ENCODE measurements at places on chromosomes 7 and 10.

DNA sequence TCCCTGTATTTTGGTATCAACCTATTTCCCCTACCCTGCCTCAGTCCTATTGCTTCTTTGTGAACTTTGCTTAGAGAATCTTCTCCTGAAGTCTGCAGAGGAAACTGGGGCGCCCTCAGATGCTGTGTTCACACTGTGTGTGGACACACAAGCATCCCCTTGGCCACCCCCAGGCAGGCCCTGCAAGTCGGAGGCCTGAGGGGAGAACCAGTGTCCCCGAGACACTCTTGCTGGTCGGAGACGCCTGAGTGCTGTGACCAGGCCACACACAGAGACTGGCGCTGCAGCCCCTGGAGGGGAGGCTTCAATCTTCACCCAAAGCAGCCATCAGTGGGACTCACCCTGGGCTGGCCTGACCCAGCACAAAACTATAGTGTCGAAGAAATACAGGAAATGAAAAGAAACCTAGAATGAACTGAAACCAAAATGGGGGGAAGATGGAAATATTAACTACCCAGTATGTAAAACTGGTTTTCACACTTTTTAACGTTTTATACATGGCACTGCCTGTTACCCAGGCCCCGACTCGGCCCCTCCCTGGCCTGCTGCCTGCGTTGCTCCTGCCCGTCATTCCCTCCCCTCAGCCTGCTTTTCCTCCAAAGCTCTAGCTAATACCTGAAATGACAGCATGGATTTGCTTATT is 48.4 kb upstream of the FAM20C start:
- DNase-seq = no peak

GRCh38 chr10:5543623-5544022 is 18.9 kb downstream of the CALML3 start:
- DNase-seq = peak; percentile 51

DNA sequence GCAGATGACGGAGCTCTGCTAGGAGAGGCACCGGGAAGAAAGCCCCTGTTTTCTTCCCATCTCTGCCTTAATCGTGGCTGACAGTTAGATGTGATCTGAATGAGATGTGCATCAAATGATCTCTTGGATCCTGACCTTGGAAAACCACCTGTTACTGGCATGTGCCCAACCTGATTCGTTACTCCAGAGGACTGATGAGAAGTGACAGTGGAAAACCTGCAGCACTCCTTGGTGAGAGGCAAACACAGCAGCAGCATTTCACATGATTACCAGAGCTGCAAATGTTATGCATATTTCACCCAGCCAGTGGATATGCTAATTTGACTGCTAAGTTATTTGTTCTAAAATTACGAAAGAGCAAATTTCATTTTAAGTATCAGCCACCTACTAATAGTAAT is 95.3 kb downstream of the PTPRN2 start:
- no peak for DNase-seq

- DNase-seq = no peak
Observed at GRCh38 chr10:49614242-49615198, 683 bp downstream of the CHAT start.

GRCh38 chr7:3861941-3862340 is 560.9 kb downstream of the SDK1 start:
- peak; percentile 42 for DNase-seq

DNA sequence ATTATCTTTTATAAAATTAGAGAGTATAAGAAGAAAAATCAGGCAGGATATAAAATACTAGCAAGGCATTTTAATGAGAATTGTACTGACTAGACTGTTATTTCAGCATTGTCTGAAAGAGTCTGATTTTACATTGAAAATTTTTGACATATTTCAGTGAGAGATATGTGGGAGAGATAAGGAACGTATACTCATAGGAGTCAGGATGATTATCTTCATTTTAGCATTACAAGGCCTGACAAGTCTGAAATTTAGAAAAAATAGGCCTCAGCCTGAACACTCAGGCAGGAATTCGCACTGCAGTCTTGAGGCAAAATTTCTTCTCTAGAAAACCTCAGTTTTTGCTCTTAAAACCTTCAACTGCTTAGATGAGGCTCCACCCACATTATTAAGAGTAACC is 386.0 kb downstream of the HGF start:
- DNase-seq = no peak

DNA sequence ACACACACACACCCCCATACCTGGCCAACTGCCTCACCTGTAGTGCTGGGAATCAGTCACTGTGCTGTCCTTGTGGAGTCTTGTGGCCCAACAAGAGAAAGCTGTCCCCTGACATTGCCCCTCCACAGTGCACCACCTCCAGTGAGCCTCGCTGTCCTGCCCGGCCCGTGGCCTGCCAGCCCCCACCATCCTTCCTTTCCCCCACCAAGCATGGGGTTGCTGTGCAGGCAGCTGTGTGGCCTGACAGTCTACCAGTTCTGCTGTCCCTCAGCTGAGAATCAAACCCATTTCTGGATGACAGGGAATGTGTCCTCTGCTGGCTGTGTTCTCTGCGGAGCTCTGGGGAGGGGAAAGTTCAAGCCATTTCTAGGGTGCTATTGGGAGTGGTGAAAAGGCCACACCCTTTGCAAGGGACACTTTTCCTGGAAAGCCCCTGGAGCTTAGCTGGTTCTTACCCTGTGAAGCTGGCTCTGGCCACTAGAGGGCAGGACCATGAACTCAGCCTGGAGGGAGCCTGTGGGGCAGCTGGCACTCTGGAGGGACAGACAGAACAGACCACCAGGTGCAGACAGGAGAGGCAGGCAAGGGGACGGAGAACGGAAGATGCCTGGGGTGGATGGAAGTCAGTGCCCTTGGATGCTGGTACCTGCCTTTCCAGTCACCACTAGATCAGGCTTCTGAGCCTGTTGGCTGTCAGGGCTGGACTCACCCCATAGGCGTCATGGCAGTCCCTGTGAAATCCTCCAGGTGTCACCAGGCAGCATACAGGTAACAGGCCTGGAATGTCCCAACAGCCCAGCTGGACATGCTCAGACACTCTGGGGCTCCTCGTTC is 10.5 kb upstream of the MTPAP start:
- no peak for DNase-seq

DNA sequence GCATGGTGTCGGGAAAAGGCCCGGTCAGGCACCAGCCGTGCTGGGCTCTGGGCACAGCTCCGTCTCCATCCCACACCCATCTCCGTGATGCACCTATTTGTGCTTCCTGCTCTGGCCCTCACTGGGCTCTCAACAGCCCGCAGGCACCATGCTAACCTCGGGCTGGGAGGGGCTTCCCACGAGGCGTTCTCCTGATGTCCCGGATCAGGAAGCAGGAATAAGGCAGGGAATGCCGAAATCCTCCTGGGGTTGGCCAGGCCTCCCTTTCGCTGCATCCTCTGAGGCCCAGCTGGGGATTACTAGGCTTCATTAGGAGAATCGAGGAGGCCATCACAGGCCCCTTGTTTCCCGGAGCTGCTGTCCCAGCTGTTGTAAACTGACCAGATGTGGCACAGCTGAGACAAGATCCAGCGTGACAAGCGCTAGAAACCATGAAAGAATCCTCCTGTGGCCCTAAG is 72.0 kb downstream of the FAM53B start:
- no peak for DNase-seq

DNA sequence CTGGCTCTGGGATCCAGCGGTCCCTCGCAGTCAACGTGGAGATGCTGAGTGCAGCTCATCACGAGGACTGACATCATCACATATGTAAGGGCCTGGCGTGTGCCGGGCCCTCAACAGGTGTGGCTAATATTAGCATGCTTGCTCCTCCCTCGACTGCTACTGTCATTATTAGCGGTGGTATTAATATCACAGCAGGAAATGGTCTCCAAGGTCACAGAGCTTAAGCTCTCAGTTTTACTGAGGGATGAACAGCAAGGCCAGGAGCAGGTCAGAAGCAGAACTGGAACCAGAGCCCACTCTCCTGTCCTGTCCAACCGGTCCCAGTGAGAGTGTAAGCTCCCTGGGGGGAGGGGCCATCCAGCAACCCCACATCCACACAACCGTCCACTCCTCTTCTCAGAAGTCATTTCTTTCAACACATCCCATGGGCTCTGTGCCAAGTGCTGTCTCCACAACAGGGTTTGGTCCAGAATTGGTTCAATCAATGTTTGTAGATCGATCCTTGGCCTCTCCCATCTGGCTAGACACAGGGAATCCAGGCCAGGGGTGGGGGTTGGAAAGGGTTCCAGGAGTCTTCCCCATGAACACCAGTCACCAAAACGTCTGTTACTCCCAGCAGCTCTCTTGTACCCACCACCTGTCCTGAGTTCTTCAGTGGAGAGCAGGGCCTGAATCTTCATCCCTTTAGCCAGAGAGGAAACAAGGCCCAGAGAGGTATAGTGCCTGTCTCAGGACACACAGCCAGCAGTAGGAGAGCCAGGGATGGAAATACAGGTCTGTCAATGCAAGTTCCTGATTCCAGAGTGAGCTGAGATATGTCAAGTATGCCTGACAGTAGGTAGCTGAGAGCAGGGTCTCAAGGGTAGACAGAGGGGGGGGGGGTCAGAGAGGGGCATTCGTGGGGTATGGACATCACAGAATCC is 45.3 kb upstream of the ZMIZ1 start:
- no peak for DNase-seq

- peak; percentile 80 for DNase-seq
Observed at GRCh38 chr7:79317728-79318127, 135.7 kb downstream of the MAGI2 start.

GRCh38 chr7:105096306-105096705 is 82.3 kb downstream of the KMT2E start:
- DNase-seq = no peak

GRCh38 chr10:6046773-6047611 is 15.2 kb downstream of the IL2RA start:
- DNase-seq = no peak

- DNase-seq = no peak
Observed at GRCh38 chr10:46273506-46274477, 13.0 kb upstream of the ANTXRL start.

GRCh38 chr7:53984776-53985175 is 557.4 kb upstream of the VSTM2A start:
- no peak for DNase-seq

GRCh38 chr10:132684164-132684891 is 101.6 kb downstream of the NKX6-2 start:
- DNase-seq = no peak

GRCh38 chr10:37679465-37679864 is 177.9 kb downstream of the ZNF248 start:
- no peak for DNase-seq

- peak; percentile 76 for DNase-seq
Observed at GRCh38 chr10:44569193-44570091, 184.5 kb upstream of the CXCL12 start.

DNA sequence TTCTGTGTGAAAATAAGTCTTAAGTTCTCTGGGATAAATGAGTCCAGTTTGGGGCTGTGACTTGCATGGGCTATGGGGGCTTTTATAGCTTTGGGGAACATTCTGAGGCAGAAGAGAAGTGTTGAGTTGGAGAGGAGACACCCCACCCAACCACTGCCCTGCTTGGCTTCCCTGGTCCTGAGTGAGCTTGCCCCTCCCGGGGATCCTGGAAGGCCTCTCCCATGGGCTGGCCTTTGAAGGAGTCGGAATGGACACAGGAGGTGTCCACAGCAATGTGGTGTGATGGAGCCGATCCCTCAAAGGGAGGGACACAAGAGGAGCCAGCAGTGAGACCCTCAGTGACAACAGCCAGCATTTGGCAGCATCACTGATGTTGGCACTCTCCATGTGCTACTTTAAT is 89.8 kb downstream of the GLRX3 start:
- DNase-seq = no peak

- no peak for DNase-seq
Observed at GRCh38 chr10:75782463-75783248, 351.2 kb downstream of the LRMDA start.

DNA sequence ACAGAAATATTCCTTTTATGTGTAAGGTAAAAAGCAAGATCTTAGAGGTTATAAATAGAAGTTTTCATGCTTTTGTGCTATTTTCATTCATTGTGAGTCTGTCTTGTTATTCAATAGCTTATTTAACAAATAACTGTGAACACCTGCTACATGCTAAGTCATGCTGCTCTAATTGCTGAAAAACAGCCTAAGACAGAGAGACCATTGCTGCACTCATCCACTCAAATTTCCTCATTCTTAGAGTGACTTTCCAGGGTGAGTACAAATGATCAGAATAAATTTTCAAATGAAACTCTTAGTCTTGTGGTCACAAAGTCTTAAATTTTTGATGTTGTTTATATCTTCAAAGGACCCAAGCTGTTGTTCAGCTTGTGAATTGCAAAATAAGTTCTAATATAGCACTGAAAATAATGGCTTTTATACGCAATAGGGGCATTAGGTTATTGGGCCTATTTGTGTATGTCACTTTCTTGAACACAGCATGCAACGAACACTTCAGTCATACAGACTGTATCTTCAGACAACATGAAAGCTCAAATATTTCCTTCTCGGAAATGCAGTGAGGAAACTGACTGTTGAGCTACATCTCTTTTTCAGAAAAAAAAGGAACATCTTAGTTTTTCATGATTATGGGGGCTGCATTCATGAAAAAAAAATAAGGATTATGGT is 247.9 kb upstream of the PCDH15 start:
- DNase-seq = no peak

DNA sequence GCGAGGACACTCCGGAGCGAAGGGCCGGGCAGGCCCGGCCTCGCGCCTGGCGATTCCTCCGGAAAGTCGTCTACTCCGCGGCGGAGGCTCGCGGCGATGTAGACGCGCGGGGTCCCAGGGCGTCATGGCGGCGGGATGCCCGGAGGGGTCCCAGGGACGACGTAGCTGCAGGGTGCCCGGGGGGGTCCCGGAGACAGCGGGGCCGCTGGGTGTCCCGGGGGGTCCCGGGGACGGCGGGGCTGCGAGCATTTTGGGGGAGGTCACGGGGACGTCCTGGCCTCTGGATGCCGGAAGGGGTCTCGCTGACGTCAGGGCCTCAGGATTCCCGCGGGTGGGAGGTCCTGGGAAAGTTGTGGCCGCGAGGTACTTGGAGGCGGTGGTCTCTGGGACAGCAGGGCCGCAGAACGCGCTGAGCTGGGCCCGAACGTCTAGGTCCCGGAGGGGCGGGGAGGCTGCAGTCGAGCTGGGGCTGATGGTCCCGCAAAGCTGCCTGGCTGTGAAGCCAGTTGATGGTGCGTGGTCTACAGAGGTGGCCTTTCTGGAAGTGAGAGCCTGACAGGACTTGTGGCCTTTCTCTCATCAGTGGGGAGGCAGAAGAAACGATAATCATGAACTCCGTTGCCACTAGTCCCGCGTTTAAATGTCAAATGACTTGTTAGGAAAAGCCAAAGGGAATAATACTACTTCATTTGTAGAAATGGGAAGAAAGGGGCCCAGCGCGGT is 637 bp downstream of the HSPA14 start:
- DNase-seq = no peak

GRCh38 chr7:157771-158625 is 34.4 kb upstream of the FAM20C start:
- DNase-seq = no peak

GRCh38 chr7:24982917-24983316 is 2.9 kb upstream of the OSBPL3 start:
- no peak for DNase-seq

- no peak for DNase-seq
Observed at GRCh38 chr10:86363184-86363832, 3.3 kb downstream of the GRID1 start.

GRCh38 chr10:99660662-99661376 is 1.5 kb downstream of the ENTPD7 start:
- no peak for DNase-seq

GRCh38 chr7:134710511-134710853 is 63.8 kb downstream of the BPGM start:
- DNase-seq = no peak

GRCh38 chr7:18960725-18961124 is 156.7 kb downstream of the TWIST1 start:
- no peak for DNase-seq

- DNase-seq = no peak
Observed at GRCh38 chr10:130189608-130190054, 53.4 kb downstream of the GLRX3 start.

GRCh38 chr10:79404231-79404609 is 41.2 kb downstream of the ZCCHC24 start:
- peak; percentile 79 for DNase-seq

Data from stromal cell of bone marrow (primary cell).